ENCODE measurements at places on chromosomes 1 and 21.

GRCh38 chr1:153649863-153650235 lies 8.7 kb upstream of the SNAPIN start:
- no peak for DNase-seq

- no peak for DNase-seq
These were observed 11.4 kb downstream of the PLEKHO1 start for GRCh38 chr1:150160964-150161621.

DNA sequence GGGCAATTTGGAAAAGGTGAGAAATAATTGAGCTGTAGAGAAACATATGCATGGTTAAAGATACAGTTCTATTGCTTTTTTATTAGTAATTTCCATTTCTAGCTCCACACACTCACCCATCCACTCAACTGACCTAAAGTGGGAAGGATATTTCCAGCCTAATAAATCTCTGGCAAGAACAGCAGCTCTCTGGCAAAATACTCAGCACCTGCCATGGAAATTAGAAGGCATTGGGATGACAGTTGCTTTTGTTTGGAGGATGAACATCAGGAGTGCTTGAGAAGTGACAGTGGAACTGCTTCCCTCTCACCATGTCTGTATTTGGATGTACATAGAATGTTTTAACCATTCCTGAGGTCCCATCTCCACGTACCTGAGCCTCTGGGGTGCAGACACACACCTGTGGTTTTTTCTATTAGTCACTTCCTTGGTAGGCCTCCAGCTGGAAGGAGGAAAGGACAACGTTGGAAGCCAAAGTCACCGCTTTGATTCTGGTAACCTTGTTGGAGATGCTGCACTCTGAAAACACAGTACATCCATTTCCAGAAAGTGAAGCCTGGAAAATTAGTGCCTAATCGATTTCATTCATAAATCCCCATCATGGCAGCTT lies 62.3 kb upstream of the RUNX1 start:
- DNase-seq: no peak

GRCh38 chr1:86861424-86861823 lies 52.5 kb downstream of the SELENOF start:
- no peak for DNase-seq

GRCh38 chr1:220877377-220878095 lies 1.7 kb upstream of the HLX start:
- peak; percentile 64 for DNase-seq

- DNase-seq: no peak
These were observed 78.4 kb downstream of the DISP1 start for GRCh38 chr1:222893255-222893654.

DNA sequence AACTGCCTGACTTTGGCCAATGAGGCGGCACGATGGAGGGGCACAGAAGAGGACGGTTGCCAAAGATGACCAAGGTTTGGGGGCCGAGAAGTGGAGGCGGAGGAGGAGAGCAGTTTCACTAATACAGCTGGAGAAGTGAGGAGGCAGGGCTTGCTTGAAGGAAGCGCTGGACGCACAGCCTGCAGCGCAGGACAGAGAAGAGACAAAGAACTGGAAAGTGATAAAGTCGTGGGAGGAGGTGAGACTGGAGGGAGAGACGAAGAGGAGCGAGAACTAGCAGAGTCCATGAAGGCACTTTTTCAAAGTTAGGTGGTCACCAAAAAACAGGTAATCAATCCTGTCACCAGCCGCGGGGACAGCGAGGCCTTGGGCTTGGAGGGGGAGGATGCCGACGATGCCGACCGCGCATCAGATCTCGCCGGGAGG lies 771 bp downstream of the PACC1 start:
- no peak for DNase-seq
